ENCODE measurements at places on chromosomes 3 and 15.

- DNase-seq, result peak; percentile 47
These were observed 4.1 kb upstream of the SKOR1 start for GRCh38 chr15:67820992-67821783.

GRCh38 chr3:152742368-152743347 is 92.3 kb upstream of the P2RY1 start:
- DNase-seq, result no peak

DNA sequence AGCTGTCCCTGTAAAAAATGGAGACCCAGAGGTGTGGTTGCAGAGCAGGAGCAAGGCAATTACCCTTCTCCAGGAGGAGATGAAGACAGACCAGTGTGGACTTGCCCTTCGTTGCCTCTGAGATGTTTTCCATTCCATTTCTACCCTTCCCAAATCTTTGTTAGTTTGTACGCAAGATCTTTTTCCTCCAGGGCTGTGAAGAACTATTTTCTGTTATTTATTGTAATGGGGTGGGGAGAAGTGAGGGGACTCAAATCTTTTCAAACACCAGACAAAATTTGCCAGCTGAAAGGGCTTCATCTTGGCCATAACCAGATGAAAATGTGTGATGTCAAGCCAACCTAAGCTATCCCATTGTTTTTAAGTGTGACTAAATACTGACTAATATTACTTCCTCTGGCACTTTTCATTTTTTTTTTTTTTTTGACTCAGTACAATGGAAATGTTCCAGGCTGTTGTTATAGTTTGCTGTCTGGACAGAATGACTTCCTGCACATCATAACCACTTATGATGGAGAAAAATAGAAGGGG is 271.3 kb upstream of the TPRG1 start:
- no peak for DNase-seq

DNA sequence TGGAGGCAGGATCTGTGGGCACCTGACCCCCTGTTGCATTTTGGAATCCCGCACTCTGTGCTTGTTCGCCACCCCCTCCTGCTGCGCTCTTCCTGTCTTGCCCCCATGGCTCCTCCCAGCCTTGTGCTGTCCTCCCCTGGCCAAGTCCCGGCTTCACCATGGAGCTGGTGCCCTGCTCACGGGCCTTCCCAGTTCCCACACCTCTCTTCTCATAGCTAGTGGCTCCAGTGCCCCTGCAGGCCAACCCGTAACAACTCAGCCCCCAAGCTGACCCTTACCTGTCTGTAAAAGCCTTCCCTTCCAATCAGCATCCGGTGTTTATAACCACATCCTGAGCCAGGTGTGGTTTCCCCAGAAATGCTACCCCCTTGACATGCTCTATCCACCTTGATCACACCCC is 407.7 kb upstream of the C2CD4B start:
- no peak for DNase-seq

DNA sequence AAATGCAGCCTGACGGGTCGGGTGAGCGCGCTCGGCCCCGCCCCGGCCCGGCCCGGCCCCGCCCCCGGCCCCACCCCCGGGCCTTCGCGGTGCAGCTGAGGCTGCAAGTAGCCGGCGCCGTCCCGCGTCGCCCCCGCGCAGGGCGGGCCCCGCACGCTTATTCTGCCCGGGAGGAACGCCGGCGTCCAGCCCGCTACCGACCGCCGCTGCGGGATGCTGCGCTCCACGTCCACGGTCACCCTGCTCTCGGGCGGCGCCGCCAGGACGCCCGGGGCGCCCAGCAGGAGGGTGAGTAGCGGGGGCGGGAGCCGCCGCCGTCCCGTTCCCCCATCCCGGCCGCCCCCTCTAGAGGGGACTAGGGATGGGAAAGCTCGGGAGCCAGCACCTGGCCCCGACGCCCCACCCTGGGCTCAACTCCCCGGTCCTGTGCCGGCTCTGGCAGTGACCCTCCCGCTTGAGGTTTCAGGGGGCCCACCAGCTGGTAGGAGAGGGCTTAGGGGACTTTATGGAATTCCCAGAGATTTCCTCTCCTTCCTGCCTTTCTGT is at the start of gene MYZAP:
Gene MYZAP, plus strand, starts transcription at position 83 of the 546 bp plus-strand sequence. Its CDS starts 131 bp downstream, at position 214.
- peak; percentile 61 for DNase-seq

DNA sequence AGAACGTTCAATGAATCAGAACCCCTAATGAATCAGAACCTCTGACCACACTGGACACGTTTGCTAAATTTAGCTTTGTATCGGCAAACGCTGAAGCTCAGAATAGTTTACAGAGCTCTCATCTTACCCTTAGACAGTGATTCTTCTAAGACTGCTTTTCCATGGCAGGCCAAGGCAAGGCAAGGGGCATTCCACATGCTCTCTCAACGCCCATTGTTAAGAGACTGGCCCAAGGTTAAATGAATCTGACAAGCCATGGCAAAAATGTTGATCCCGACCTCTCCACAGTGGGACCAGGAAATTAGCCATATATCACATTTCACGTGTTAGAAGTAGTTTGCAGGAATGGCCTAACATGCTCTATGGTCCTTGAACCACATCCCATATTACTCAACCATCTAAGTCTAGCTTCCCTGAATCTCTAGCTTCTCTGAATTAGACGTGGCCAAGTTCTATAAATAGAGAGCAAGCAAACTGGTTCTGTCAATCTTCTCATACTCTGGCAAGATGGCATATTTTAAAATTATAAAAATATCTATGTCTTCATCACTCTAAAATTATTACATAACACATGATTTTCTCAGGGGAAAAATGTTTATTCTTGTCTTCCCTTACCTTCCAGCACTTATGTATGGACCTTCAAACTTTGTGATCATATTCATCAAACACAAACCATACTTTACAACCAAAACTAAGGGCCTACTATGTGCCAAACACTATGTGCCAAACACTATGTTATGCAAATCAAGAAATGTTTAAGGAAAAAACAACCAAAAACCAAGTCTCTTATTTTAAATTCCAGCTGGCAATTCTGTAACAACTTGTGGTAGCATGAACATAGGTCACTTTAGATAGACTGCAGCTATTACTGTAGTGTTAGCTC is 54.3 kb downstream of the AAGAB start:
- DNase-seq, result no peak

DNA sequence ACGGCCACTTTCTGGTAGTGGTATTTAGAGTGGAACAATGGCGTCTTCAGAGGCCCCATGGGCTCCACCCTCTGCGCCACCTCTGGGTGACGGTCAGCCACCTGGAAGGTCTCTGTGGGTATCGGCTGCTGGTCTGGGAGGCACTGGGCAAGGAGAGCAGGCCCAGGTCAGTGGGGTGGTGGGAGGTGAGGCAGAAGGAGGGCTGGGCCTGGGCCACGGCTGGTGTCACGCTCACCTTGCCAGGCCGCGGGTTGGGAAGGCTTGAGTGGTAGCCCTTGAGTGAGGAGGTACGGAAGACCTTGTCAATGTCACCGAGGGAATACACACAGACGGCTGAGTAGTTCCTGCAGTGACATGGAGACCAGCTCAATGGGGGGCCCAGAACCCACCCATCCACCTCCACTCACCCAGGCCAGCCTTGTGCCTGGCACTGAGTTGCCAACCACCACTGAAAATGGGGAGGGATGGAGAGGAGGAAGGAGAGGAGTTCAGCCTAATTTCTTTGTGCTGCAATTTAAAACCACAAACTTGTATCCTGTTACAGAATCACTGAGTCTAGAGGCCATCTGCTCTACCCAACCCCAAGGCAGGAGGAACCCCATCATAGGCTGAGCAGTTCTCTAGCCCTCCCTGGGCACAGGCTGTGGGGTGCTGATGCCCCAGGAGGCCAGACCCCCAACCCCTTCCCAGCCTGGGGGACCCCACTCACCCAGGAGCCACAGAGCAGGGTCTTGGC is 19.0 kb downstream of the SEMA7A start:
- no peak for DNase-seq

GRCh38 chr3:128458746-128459460 is 7.8 kb downstream of the DNAJB8 start:
- no peak for DNase-seq

DNA sequence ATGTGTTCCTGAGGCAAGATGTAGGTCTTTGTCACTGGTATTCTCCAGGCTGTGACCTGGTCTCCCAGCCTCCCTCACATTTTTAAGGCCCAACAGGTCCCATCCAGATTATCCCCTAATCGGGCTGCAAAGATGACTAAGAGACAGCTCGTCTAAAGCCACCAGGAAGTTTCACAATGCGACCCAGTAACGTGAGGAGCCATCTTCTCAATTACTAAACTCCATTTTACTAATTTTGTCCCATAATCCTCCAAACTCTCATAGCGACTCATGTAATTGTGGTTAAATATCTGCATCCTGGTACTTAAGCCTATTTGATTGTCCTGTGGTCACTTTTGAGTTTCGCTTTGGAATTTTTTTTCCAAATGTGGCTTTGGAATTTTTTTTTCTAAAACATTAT is 8.7 kb upstream of the PLA2G4F start:
- DNase-seq, result no peak

DNA sequence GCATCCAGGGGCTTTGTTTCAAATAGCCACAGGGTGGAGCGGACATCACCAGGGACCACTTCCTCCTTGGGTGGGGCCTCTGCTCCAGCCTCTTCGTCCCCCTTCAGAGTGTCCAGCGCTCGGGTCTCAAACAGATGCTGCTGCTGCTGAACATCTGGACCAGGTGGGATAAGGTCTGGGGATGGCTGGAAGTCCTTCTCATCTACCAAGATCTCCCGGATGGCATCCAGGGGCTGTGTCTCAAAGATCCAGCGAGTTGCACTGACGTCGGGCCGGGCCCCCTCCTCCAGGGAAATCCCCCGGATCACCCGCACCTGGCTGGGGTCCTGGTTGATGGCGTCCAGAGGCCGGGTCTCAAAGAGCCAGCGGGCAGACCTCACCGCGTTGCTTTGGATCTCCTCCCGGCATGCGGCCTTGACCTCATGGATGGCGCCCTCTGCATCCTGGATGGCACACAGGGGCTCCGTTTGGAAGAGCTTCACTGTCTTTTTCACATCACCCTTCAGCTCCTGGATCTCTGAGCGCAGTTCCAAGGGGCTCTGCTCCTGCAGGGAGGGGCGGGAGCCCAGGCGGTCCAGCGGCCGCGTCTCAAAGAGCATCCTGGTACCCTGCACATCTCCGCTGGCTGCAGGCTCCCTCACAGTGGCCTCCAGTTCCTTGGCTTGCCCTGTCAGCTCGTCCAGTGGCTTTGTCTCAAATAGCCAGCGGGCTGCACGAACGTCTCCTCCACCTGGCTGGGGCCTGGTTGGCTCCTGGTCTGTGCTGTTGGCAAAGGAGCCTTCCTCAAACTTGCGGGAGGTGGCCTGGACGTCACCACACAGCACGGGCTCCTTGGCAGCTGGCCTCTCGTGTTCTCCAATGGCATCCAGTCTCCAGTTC is 3.9 kb downstream of the XIRP1 start:
- DNase-seq, result no peak

- no peak for DNase-seq
These were observed 59.9 kb upstream of the RNU6-1 start for GRCh38 chr15:67899596-67900283.

- no peak for DNase-seq
These were observed 239.4 kb upstream of the ZPLD1 start for GRCh38 chr3:102195198-102195948.

DNA sequence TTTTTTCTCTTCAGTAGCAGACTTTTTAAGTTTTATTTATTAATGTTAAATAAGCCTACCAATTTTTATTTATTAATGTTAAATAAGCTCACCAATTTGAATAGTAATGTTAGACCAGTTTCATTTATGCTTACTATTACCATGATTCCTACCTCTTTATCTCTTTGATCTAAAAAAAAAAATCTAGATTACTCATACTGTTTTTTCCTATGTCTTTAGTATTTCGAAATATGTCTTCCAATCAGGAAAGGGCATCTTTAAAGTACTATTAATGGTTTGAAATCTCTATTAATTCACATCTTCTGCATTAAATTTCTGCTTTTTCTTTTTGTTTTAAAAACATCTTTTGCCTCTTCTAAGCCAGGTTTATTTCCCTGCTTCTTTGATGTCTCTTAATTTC is 27.5 kb upstream of the MAPKBP1 start:
- DNase-seq, result no peak

DNA sequence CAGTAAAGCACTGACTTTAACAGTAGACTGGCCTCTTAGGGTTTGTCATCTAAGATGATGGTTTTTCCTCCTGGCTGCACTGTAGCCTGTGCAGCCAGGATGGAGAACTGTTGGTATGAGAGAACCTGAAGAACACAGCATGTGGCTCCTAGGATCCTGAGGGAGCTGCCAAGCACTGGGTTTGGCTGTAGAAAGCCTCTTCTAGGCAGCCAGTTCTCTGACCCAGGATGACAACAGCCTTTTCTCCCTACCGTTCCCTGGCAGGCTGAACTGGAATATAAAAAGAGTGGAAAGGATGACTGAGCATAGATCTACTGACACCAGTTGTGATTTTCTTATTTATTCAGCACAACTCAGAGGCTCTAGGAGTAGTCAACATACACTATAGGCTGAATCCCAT is 34.3 kb upstream of the MANF start:
- no peak for DNase-seq

DNA sequence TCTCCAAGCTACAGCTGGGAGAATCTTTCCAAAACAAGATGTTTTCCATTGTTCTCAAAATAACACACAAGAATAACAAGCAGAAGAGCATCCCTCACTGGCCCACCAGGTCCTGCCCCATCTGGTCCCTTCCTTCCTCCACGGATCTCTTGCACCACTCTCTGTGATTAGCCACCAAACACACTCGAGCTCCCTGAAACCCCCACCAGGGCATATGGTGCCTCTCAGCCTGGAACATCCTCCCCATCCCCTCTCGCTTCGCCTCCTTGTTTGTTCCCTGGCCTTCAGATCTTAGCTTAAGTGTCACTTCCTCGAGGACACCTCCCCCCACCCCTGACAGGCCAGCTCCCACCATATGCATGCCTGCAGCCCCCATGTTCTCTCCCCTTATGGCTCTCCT is 496.6 kb upstream of the PROK2 start:
- no peak for DNase-seq

DNA sequence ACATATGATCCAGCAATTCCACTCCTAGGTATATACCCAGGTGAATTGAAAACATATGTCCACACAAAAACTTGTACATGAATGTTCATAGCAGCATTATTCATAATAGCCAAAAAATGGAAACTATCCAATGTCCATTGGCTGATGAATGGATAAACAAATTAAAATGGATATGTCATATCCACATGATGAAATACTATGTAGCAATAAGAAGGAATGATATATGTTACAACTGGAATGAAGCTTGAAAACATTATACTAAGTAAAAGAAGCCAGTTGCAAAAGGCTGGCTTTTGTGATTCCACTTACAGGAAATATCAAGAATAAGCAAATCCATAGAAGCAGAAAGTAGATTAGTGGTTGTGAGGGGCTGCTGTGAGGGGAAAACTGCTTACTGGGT is 33.7 kb downstream of the BNC1 start:
- DNase-seq, result no peak

DNA sequence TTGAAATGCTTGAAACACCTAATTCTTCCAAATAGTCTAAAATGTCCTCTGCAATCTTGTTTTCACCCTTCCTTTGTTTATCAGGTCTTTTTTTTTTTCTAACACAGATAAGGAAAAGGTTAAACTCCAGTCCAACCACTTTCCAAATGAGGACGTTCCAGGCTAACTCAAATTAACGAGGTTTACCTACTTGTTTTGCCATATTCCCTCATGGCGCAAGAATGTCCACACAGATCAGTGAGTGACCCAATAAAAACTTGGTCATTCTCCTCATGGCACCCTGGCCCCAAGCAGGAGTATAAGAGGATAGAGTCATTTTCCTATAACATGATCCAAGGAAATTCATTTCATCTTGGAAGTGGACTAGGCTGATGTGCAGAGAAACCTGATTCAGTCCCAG is 6.6 kb upstream of the LIPC start:
- DNase-seq, result no peak

GRCh38 chr3:74624301-74624700 is 9.8 kb upstream of the CNTN3 start:
- DNase-seq, result no peak
